CD8-positive, alpha-beta memory T cell (primary cell): ENCODE measurements at places on chromosomes 7 and 10.

DNA sequence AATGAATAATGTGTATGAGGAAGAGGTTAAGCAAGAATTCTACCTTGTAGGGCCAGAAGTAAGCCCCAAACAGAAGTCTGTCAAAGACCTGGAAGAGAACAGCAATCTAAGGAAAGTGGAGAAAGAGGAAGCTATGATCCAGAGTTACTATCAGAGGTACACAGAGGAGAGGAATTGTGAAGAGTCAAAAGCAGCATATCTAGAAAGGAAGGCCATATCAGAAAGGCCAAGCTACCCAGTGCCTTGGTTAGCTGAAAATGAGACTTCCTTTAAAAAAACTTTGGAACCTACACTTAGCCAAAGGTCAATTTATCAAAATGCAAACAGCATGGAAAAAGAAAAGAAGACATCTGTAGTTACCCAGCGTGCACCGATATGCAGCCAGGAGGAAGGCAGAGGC lies 42.7 kb upstream of the GAD2 start:
- no peak for DNase-seq

GRCh38 chr7:96910486-96910885 lies 94.9 kb upstream of the DLX6 start:
- DNase-seq: no peak

DNA sequence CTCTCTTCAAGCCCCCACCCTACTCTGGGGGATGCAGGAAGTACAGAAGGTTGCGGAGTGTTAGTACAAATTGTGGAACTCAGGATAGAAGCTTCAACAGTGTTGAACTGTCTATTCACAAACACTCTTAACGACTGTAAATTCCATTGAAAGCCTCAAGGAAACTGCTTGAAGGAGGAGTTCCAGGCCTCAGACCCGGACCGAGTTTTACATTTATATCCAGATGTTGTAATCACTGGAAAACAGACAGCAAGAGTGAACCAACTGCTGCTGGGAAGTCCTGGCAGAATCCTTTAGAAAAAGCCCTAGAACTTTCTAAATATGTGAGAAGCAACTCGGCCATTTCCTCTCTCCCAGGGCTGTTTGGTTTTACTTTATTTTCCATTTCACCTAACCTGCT lies 84.1 kb upstream of the LRRC18 start:
- DNase-seq: no peak

GRCh38 chr7:94049615-94050014 lies 45.5 kb upstream of the BET1 start:
- no peak for DNase-seq

DNA sequence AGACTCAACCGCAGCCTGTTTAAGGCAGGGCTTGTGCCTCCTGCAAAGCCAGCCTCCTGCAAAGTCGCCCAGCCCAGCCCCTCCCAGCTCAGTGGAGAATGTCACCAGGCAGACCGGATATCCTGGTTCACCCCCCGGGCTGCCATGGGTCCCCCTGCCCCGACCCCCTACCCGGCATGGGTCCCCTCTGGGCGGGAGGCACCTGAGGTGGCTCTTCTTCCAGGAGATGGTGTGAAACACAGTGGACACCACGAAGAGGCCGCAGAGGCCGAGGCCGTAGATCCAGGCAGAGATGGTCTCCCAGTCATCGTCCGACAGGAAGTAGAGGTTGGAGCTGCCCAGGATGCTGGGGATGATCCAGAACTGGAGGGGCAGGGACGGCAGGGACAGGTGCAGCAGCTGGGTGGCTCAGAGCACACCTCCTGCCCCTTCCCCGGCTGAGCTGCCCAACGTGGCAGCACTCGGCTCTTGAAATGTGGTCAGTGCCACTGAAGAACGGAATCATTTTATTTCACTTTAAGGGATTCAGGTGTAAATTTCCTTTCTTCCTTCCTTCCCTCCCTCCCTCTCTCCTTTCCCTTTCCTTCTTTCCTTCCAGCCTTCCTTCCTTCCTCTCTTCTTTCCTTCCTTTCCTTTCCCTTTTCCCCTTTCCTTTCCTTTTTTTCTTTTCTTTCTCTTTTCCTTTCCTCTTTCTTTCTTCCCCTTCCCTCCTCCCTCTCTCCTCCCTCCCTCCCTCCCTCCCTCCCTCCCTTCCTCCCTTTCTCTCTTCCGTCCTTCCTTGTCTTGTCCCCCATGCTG lies 36.7 kb upstream of the RADIL start:
- no peak for DNase-seq

DNA sequence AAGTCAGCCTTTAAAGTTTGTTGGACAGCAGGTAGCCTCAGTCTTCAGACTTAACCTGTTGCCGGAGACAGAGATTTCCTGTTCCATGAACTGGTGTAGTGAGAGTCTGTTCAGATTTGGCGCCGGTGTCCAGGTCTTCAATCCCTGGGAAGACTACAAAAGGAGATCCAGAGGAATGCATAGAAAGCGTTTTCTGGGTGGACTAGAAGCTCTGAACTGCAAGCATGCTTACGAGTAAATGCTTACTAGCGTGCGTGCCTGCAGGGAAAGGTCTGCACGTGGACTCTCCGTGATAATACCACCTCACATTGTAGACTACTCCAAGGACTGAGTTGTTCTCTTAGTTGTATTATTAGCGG lies 878 bp downstream of the GLRX3 start:
- DNase-seq: no peak

GRCh38 chr10:108716352-108716751 lies 1207.0 kb downstream of the XPNPEP1 start:
- DNase-seq: no peak

- DNase-seq: no peak
Observed at GRCh38 chr10:70562036-70562755, 40.3 kb downstream of the PRF1 start.

DNA sequence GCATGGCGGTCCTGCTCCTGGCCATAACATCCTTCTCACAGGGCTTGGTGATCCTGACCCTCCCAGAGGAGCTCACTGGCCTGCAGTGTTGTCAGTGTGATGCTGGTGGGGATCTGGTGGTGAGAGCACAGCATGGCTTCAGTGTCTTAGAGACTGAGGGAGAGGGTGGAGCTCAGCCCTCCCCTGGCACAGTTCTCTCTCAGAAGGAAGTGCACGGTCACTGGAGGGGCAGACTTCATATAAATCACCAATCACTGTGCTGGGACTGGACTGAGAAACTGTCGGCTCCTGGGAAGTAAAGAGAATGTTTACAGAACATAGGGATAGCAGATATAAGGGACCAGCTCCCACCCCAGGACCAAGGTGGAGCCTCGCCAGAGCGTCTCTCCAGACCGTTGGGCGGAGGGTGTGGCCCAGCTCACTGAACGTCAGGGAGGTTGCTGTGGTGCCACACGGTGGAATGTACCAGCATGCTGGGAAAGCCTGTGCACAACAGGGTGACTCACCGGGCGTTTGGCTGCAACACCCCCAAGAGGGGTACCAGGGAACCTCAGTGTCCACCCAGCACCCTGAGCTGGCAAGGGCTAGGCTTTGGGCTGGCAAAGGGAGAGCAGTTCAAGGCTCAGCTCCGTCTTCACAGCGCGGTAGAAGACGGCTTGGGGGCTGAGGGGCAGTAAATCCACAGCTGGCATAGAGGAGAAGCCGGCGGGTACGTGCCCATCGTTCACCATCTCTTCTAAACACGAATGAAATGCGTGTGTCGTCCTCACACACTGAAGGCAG lies 8.8 kb upstream of the GET4 start:
- no peak for DNase-seq

DNA sequence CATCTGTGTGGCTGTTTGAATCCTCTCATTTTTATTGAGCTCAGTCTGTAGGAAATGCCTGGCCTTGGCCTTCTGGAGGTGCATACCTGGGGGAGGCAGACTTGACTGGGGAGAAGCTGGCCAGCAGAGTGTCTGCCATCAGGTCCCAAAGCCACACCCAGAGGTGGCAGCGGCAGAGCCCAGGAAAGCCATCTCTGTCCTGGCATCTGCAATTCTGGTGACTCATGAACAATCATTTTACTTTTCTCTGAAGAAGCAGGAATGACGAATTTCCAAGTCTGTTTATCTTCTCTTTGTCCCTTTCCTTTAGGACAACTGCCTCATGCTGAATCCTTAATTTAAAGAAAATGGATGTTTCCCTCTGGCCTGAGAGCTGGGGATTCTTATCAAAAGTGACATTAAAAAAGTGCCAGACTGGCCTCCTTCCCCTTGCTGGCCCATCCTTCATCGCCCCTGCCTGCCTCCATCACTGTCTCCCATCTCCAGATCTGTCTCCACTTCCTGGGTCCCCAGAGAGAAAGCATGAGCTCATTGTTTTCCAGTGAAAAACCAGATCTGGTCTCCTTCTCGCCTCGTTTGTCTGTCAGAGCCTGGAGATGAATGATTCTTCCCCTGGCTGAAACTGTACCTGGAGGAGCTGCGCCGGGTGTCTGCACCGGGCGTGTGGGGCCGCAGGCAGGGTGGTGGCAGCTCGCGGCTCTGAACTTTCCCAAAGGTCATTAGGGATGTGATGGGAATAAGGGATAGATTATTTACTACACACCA lies 124.5 kb downstream of the TMEM178B start:
- no peak for DNase-seq

DNA sequence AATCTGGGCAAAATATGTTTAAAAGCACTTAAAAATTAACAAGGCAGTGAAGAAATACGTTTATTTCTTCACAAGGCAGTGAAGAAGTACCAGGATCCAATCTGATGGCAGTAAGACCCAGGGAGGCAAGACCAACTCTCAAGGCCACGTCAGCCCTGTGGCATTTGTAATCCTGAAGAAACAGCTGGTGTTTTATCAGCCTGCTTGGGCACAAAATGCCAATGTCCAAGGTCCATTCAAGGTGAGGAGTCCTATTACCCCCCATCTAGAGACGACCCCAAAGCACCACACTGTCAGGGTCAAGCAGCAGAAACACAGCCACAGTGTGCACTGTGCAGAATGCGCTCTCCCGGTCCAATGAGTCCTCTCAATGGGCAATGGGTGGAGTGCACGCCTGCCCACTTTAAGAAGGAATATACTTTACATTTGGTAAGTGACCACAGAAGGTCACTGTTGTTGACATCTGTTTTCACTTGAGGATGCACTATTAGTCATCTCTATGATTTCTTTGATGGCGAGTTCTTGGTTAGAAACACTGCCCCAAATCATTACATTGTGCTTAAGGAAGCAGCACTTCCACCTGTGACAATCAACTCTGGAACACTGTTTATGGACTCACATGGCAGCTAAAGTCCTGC lies 12.8 kb downstream of the CPXM2 start:
- no peak for DNase-seq

GRCh38 chr7:37286454-37286832 lies 162.2 kb downstream of the ELMO1 start:
- no peak for DNase-seq

- no peak for DNase-seq
Observed at GRCh38 chr10:107865691-107866090, 701.2 kb upstream of the SORCS1 start.

GRCh38 chr7:99027841-99028240 lies 116.1 kb downstream of the SMURF1 start:
- DNase-seq: no peak

DNA sequence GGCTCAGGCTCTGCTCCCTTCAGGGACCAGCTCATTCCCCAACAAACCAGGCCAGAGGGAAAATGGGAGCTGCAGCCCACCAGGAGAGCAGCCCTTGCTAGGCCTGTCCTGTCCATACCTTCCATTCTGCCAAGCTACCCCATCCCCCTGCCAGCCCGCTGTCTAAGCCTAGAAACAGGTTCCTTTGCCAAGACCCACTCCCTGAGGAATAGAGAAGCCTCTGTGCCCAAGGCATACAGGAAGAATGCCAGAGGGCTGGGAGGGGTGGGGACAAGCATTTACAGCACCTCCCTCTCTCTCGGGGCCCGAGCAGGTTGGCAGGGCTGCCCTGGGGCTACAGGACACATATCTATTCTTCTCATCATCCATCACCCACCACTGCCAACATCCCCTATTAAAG lies 178.3 kb downstream of the GRID1 start:
- no peak for DNase-seq
